Natural killer cell treated with Interleukin-12 subunit alpha and Interleukin-12 subunit beta and Interleukin-15 and Interleukin-18, amount 100 ng/mL, for 72 hours (primary cell): ENCODE measurements at places on chromosomes 12 and 14.

- no peak for DNase-seq
Measured at GRCh38 chr14:34450542-34450915, 11.5 kb downstream of the SPTSSA start.

DNA sequence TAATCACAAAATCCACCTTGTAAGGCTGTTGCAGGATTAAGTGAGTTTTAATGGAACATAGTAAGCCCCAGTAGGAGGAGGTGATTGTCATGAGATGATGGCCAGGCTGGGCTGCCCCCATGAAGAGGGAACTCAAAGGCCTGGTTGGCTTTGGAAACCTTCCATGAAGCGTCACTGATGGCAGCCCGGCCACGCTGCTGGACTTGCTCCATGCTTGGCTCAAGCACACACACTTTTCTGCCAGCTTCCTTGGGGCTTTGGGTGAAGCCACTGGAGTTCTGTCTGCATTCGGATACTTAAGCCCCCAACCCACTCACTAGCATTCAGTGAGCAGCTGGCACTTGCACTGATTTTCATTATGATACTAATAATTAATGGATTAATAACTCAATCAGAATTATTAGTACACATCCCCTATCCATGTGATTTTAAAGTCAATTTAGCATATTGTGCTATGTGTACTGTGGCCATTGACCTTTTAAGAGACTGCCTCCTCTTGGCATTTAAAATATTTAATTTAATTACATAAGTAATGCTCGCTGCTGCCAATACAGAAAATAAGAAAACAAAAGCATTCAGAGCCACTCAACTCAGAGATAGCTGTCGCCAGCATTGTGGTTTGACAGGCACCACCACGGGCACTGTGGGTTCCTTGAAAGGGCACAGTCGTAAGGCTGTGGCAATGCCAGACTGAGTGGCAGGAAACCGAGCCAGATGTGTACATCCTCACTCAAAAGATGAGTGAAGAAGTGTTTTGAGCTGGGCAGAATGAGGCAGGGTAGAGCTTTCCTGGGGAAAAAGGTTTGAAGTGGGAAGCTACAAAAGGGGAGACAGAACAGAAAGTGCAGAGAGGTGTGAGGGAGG, 15.9 kb downstream of the KRT85 start:
- DNase-seq = peak; percentile 65

- DNase-seq = no peak
Measured at GRCh38 chr12:126212824-126213223, 1147.6 kb downstream of the AACS start.

DNA sequence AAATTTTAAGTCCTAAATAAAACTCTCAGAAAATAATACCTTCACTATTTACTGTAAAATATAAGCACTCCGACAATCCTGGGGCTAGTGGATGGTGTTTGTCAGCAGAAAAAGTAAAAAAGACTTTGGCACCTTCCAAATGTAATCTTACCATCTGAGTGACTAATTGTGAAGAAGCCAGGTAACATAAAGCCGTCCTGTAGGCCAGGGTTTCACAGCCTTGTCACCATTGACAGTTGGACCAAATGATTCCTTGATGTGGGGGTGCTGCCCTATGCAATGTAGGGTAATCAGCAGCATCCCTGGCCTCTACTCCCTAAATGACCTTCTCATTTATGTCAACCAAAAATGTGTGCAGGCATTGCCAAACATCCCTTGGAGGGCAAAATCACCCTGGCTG, 87.2 kb downstream of the CAPZA3 start:
- no peak for DNase-seq

GRCh38 chr12:20474016-20474415, 105.7 kb downstream of the PDE3A start:
- DNase-seq = no peak

GRCh38 chr14:53793790-53794505, 162.7 kb downstream of the BMP4 start:
- no peak for DNase-seq

DNA sequence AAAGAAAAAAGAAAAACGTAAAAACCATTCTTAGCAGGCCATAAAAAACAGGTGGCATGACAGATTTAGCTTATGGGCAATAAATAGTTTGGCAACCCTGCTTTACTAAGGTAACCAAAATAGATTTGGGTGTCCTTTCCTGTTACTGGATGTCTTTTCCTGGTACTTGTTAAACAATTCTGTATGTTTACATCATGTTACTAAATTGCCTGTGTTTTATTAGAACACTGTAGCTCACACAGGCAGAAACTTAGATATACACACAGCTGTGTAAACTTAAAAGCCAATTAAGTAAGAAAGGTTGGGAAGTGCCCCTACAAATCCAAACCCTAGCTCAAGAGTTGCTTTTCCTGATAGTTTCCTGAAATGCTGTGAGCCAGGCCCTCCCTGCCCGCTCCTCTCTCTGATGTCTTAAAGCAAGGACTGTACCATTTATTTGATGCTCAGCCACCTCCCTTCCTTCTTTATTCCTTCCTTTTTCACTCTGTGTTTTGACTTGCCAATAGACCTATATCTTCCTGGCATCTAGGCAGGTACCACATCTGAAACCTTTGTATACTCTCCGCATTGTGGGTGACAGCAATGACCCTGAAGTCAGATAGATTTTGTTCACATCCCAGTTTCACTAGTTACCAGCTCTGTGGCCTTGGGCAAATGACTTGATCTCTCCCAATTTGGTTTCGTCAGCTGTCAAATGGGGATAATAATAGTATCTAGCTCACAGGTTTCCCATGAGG, 3.7 kb upstream of the CAMKK2 start:
- DNase-seq = no peak

DNA sequence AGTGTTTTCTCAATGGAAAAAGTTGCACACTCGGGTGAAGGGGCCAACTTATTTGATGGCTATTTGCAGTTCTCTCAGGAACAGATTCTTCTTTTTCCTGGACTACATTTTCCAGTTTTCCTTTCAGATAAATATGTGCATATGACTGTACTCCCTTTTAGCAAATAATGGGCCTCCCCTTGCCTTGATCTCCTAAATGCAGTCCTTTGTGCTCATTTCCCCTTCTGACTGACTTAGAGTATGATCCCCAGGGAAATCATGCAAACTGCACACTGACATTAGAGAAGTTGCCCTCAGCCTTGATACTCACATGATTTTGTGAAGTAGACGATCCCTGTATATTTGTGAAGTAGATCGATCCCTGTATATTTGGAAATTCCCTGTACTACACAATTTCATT, 492.9 kb upstream of the NOVA1 start:
- no peak for DNase-seq

- DNase-seq = no peak
Measured at GRCh38 chr14:103317251-103317650, 16.8 kb upstream of the EIF5 start.

GRCh38 chr12:44544018-44544417, 332.1 kb downstream of the NELL2 start:
- no peak for DNase-seq

DNA sequence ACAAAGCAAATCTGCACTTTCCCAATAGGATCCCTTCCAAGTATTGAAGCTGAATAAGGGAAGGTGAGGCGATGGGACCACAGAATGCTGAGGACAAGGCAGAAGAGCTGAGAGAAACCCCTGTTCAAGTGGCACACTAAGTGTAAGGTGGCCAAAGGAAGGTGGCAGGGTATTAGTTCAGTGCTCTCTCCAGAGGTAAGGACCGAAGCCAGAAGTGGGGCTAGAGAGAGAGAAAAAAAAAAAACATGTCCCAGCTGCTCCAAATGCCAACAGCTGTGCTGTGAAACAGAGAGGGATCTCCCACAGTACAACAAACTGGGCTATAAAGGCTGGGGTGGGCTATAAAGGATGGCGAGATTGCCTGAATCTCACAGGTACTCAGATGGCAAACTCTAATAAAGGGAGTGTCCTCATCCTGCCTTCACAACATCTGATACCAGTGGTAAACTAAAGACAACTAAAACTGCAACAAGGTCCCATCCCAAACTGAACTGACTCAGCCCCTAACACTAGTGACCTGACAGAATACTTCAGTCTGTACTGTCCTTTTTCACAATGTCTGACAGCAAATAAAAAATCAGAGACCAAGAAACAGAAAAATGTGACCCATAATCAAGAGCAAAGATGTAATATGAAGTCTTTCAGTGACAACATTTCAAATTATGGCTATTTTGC, 47.9 kb downstream of the CDK17 start:
- no peak for DNase-seq

DNA sequence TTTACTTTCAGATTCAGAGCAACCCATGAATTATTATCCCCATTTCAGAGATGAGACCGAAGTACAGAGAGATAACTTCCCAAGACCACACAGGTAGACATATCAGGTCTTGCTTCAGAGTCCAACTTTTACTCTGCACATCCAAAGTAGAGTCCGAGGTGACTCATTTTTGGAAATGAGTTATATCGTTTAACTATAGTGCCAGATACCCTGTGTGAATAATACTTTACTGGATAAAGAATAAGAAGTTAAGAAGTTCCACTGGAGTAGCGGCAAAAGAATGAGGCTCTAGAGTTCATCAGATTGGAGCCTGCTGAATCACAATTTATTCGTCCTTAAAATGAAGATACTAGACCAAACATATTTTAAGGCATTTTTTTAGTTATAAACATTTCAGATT, 124.7 kb downstream of the EPS8 start:
- no peak for DNase-seq

- DNase-seq = no peak
Measured at GRCh38 chr12:12156828-12157227, 86.1 kb downstream of the BCL2L14 start.

- DNase-seq = no peak
Measured at GRCh38 chr12:45439039-45439438, 223.1 kb downstream of the ANO6 start.

- DNase-seq = peak; percentile 29
Measured at GRCh38 chr14:93893661-93894261, 33.4 kb upstream of the FAM181A start.

DNA sequence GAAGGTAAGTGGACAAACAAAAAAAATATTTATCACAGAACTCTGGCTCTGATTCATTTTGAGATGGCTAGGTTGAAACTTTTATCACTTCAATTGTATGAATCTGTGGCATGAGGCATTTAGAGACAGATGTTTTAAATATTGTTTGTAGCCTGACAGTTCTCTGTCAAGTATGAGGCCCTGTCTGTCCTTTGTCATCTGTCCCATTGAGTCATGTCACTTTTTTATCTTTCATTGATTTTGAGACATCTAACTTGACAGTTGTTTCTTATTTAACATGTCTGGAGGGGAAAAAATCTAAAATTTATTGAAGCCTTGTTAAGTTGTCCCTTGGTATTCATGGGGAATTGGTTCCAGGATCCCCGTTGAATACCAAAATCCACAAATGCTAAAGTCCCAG, 829.5 kb downstream of the FSCB start:
- DNase-seq = no peak

- DNase-seq = no peak
Measured at GRCh38 chr14:56112781-56113180, 5.4 kb upstream of the PELI2 start.

- peak; percentile 56 for DNase-seq
Measured at GRCh38 chr12:53223389-53224060, 8.5 kb downstream of the RARG start.

GRCh38 chr14:36505181-36505815, 14.7 kb downstream of the NKX2-1 start:
- no peak for DNase-seq

- no peak for DNase-seq
Measured at GRCh38 chr14:104226421-104227383, 88.3 kb downstream of the KIF26A start.

GRCh38 chr14:75497701-75498100, 24.6 kb upstream of the BATF start:
- no peak for DNase-seq

DNA sequence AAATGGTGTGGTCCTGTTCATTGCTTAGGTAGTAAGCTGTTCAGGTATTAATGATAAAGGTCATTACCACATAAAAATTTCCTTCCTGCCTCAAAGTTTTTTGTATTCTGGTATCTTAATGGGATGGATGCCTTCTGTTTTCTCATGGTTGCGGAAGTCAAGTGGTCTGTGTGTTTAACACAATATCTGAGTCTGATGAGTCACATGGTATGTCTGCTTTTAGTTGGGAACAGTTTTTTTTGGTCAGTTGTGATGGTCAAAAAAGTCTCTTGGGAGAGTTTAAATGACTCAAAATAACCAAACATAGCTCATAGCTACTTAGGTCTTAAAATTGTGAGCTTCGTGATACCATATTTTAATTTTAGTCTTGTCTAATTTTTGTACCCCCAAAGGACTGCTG, 40.7 kb downstream of the STK38L start:
- DNase-seq = no peak

GRCh38 chr12:20350026-20350425, 18.3 kb upstream of the PDE3A start:
- DNase-seq = no peak

GRCh38 chr12:6925239-6925539, 2.6 kb upstream of the ATN1 start:
- no peak for DNase-seq

GRCh38 chr14:73752297-73752992, 38.3 kb upstream of the PNMA1 start:
- peak; percentile 59 for DNase-seq

DNA sequence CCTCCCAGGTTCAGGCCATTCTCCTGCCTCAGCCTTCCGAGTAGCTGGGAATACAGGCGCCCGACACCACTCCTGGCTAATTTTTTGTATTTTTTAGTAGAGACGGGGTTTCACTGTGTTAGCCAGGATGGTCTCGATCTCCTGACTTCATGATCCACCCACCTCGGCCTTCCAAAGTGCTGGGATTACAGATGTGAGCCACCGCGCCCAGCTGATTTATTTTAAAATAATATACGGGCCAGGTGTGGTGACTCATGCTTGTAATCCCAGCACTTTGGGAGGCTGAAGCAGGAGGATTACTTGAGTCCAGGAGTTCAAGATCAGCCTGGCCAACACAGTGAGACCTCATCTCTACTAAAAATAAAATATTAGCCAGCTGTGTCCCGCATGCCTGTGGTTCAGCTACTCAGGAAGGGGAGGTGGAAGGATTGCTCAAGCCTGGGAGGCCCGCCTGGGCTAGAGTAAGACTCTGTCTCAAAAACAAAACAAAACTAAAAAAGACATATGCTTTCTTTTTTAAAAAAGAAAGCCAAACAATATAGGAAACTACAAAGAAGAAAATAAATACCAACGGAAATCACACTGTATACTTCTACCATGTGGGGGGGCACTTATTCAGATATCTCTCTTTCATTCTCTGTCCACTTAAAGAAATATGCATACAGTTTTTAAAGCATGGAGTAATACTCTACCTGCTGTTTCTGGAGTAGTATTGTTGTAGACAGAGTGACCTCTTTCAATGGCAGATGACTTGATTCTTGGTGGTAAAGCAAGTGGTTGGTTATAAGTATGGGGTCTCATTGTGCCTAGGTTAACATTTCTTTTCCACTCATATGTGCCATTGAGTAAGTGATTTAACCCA, 930 bp upstream of the MIA2 start:
- DNase-seq = peak; percentile 79
